ENCODE measurements at places on chromosomes 13 and 19.

GRCh38 chr19:51007488-51007887 lies 6.1 kb upstream of the KLK8 start:
- no peak for DNase-seq

DNA sequence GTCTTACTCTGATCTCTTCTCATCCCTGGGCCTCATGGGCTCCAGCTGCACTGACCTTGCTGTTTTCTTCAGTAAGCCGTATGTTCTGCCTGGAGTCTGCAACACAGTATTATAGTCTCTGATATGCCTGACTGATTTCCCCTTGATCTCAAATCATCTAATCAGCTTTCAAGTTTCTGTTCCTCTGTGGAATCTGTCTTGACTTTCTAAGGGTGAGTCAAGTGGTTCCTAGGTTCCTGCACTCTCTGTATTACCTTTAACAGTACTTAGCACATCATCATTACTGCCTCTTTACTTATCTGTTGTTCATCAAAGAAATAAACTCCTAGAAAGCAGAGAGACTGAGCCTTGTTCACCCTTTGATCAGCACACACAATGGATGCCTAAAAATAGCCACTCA lies 350.7 kb downstream of the LMO7 start:
- DNase-seq: no peak

DNA sequence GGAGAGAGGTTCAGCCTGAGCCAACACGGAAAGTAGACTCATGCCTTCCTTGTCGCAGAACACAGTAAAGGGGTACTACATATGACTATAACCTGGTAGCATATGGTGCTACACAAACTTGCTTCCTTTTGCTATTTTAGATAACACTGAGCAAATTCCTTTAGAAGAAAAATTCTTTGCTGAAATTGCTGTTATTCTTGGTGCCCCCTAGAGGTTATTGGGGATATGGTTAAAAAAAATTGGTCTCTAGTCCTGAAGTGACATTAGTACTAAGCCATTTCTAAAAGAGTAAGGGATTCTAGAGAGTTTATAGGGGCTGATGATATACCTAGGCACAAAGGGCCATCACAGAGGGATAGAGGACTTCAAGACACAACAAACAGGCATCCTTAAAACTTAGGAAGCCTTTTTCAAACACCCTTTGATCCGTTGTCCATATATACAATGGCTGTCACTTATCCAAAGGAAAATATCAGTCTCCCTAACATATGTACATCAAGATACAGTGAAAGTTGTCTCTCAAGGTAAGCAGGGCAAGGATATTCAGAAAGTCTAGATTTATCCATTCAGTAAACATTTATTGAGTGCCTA lies 13.9 kb upstream of the HS6ST3 start:
- DNase-seq: no peak

- no peak for DNase-seq
These were observed 7.7 kb upstream of the TBC1D4 start for GRCh38 chr13:75489502-75490263.

GRCh38 chr19:18396471-18397241 lies 766 bp downstream of the LRRC25 start:
- DNase-seq: no peak

- DNase-seq: no peak
These were observed 302.1 kb downstream of the DIAPH3 start for GRCh38 chr13:59861676-59862075.

DNA sequence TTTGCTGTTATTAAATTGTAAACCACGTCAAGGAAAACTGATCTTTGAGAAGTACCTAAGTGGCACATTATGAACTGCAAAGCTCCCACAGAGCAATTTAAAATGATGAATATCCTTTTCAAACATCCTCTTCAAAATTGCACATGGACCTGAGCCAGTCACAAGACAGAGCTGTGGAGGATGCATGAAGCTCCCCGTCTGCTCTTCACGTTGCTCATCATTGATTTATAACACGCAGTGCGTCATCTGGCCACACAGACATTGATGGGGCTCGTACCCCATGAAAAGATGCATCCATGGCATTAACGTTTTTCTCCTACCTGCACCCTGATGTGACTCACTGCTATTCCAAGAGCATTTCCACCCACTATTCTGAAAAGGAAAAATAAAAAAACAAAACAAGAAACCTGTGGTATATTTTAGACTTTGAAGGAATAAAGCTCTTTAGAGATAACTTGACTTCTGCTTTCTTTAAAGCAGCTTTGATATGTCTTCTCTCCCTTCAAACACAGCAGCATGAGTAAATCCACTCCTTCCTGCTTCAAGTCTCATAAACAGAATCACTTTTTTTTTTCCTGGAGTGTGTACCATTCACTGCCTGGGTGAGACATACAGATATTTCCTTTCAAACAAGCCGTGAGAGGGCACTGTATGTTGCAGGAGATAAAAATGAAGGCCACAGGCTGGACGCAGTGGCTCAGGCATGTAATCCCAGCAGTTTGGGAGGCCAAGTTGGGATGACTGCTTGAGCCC lies 7.2 kb upstream of the SERTM1 start:
- DNase-seq: no peak

GRCh38 chr13:95588721-95589120 lies 36.2 kb downstream of the CLDN10 start:
- no peak for DNase-seq

DNA sequence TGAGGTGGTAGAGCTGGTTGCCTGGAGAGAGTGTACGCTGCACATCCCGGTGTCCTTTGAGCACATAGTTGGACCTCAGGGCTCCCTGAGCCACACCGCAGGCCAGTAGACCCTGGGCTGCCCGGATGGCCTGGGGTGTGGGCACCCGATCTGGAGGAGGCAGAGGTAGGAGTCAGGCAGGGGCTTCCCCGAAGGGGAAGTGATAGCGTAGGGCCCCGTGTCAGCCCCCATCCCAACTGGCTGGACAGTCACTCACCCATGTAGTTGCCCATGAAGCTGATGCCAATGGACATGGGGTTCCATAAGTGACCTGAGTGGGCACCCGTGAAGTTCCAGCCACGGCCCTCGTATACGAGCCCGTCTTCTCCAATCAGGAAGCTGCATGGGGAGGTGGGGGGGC lies 3.6 kb downstream of the PGLYRP1 start:
- DNase-seq: no peak

DNA sequence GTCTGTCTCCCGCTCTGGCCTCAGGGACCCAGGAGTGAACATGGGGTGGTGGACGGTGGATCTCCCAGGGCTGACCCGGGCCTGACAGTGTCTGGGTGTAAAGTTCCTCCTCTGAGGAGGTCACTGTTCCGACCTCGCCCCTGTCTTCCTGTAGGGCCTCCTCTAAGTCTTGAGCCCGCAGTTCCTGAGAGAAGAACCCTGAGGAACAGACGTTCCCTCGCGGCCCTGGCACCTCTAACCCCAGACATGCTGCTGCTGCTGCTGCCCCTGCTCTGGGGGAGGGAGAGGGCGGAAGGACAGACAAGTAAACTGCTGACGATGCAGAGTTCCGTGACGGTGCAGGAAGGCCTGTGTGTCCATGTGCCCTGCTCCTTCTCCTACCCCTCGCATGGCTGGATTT lies at the start of gene SIGLEC9:
TSS of gene SIGLEC9 (plus strand) at position 178 of the 400 bp plus-strand sequence. CDS start at position 247, 69 bp downstream.
- peak; percentile 48 for DNase-seq

- no peak for DNase-seq
These were observed 2483.3 kb downstream of the PCDH9 start for GRCh38 chr13:64746845-64747244.

DNA sequence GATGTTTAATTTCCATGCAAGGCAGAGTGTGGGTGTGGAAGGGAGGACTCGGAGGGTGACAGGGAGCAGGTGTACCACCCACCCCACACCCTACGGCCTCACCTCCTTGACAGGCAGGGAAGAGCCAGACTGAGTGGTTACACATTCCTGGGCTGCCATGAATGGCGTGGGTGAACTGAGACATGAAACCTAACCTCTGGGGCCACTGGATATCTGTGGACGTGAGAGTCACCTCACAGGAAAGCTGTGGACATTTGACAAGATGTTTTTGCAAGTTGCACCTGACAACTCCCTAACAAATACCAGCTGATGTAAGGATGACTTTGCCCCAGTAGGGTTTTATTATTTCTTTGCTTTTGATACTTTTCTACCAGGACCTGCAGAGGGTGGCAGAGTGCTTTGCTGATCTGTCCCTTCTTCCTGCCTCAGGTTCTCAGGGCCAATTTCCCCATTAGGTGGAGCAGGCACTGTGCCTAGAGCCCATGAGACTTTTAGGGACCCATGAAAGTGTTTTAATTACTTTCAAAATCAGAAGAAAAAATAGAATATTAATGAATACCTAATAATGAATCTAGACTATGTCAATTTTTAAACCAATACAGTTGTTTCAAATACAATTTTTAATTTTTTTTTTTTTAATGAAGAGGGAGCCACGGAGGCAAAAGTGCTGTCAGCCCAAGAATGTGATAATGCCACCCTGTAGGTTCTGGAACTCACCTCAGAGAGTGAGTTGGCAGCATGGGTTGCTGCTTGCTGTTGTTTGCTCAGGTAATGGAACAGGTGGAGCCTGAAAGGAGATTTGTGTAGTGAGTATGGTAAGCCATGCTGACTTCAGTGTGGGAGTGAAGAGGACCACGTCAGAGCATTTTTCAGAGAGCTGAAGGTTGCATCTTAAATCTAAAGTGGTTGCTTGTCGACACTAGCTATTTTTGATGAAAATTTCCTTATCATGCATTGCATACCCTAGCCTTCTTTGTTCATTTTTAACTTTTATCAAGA lies 58.0 kb upstream of the CYSLTR2 start:
- DNase-seq: no peak

GRCh38 chr13:24355103-24355502 lies 45.7 kb downstream of the C1QTNF9 start:
- no peak for DNase-seq

DNA sequence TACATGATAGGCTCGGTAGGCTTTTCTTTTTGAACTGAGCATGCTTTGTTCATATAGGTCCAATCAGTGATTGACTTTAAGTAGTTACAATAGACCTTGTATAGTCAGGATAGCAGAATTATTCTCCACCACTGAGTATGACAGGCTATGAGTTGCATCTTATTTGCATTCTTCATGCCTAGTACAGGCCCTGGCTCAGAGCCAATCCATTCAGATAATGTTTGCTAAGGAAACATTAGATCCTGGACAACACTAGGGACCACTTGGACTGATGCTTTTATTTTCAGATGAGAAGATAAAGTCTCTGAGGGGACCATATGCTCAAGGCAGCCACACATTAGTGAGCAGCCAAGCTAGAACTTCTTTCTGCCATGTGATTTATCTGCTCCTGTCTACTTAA lies 133.9 kb downstream of the KL start:
- no peak for DNase-seq

- DNase-seq: no peak
These were observed 193.2 kb downstream of the URI1 start for GRCh38 chr19:30135093-30135757.

DNA sequence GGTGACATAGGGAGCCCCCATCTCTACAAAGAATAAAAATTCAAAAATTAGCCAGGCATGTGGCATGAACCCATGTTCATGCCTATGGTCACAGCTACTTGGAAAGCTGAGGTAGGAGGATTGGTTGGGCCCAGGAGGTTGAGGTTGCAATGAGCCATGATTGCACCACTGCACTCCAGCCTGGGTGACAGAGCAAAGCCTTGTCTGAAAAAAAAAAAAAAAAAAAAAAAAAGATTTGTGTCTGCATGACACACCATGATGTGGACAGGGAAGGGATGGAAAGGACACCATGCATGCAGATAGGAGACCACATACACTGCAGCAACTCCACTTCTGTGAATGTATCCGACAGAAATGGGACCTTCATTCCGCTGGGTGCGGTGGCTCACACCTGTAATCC lies 34.0 kb upstream of the HOMER3 start:
- no peak for DNase-seq

GRCh38 chr19:16514383-16515019 lies 18.3 kb downstream of the C19orf44 start:
- no peak for DNase-seq

DNA sequence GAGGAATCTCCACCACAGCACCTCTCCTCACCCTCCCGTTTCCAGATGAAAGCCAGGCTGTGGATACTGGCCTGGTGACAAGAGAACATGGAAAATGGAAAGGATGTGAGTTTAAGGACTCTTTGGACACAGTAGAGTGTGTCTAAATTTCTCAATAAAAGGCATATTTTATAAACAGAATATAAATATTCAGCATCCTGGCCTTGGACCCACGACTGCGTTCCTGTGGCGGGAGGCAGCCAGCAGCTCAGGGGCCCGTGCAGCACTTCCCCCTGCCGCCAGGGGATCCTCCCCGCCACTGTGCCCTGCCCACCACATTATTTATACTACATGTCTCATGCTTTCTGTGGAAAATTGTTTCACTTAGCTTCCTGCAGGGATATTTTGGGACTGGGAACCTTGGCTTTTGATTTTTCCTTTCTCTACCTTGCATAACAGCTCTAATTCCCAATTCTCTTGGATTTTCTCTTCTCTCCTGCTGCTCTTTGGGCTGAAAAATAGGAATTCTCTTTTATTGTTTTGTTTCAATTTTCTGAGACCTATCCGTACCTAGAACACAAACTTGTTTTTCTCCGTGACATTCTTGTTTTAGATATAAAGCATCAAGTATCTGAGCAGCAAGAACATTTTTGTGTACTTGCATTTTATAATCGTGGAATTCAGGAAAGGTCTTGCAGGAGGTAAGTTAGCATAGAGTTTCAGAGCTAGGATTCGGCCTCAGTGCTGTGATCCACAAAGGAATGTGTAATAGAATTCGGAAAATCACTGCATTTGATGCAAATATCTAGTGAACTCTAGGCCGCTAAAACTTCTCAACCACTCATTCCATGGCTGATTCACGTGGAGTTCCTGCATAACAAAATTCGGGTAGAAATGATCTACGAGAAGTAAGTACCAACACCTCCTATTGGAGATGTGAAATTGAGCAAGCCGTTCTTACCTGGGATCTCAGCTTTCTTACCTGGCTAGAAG lies 107.7 kb upstream of the SPATA13 start:
- DNase-seq: no peak

GRCh38 chr19:44356383-44357111 lies at the start of gene ZNF112:
Gene ZNF112, minus strand, starts transcription at chr19:44356680. Its CDS starts 16,141 bp downstream, at chr19:44340539.
- DNase-seq: peak; percentile 85

DNA sequence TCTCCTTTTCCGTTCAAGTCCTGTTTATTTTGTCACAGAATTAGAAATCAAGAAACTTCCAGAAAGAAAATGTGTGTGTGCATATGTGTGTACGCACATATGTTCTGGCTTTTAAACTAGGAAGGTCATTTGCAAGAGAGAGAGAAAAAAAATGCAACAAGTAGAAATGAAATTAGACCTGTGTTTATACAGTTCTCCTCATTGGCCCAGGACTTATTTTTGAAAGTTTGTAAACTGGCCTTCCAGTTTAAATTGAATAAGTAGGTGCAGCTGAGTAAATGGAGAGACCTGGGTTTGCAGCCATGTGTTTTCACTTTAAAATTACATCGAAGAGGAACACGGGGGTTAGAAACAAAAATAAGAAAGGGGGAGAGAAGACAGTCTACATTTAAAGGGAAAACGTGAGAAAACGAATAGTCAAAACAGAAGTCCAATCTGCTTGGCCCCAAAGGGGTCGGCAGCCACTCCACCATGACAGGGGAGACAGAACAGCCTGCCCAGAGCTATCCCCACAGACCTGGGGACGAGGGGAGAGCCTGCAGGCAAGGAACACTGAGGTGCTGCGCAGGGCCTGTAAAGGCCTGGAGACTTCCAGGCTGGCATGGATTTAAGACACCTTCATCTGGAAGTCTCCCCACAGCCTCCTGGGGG lies 216.8 kb upstream of the MAB21L1 start:
- DNase-seq: no peak

Data from breast epithelium (tissue), 4 donors.